ENCODE measurements at places on chromosomes 6 and 20.

- DNase-seq = no peak
Observed at GRCh38 chr6:31393932-31394331, 9.5 kb upstream of the MICA start.

- DNase-seq = no peak
Observed at GRCh38 chr6:41976794-41977484, 35.3 kb upstream of the CCND3 start.

DNA sequence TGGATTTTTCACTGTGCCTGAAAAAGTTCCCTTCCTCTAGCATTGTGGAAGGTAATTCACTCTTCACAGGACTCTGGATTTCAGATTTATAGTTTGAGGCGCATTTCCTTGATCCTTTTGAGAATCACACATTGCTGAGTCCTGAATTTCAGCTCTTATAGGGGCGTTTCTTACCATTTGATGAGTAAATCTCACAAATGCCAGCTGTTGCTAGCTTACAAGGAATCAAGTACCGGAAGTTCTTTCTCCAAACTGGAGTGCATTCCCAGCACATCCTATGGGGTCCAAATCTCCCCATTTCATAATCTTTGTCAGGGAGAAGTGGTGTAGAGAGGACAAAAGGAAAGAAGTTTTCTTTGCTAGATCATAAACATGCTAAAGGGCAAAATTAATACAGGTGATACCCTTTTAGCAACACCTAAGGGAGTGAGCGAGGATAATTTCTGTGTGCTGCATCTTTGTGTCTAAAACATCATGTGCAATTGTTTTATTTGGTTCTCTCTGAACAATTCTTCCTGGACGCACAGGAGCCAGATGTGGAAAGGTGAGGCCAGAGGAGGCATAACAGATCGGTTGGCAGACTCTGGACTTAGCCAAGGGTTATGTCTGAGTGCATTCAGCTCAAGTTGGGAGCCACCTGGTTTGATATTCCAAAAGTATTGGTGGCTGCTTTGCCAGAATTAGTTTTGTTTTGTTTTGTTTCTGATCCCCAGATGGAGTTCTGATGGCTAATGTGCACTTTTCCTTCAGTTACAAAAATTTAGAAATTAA, 37.4 kb upstream of the EYA2 start:
- no peak for DNase-seq

- no peak for DNase-seq
Observed at GRCh38 chr6:158497620-158498019, 62.3 kb upstream of the TMEM181 start.

DNA sequence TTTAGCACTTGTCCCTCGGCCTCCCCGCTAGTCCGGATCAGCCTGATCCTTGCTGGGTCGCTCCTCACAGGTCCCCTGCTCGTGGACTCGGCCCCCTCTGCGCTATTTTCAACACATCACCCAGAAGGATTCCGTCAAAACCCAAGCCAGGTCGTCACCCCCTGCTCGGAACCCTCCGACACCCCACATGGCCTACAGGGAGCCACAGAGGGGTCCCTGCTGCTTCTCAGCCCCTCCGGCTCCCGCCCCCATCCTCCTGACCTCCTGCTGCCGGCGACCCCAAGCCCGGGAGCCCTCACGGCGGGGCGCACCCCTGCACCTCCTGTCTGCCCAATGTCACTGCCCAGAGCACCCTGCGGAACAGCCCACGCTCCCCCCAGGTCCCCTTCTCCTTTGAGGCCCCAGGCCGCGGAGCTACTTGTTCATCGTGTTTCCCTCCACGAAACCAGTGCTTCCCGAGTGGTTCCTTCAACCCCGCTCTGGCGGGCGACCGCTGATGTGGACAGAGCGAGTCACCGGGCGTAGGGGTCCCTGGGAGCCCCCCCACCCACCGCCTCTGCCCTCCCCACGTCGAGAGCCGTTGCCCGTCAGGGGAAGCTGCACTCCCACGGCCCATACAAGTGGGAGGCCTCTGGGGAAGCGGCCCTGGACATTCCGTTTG, 638 bp upstream of the MYL9 start:
- no peak for DNase-seq

DNA sequence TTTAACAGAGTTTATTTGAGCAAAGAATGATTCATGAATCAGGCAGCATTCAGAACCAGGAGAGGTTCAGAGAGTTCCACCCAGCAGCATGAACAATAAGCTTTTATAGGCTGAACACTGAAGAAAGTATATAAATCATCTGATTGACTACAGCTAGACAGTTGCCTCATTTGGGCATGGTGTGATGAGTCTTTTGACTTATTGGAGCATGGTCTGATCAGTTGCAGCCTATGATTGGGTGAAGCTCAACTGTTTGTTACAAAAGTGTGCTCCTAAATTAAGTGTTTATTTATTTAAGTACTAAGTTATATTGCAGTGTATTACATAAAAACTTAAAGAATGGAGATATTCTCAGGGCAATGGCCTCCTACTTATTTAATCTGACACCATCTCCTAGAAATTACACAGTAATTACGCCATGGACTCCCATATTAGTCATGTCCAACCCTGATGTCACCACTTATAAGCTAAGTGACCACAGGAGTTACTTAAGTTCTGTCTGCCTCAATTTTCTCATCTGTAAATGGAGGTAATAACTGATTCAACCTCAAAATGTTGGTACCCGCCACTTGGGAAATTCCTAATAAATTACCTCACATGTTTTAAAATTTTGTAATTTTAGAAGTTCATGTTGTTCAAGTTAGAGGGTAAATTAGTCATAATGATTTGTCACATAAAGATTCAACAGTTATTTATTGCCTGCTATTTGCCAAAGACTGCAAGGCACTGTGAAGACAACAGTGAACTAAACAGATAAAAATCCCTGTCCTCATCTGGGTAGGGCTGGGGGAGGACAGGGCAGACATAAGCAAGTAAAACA, 15.2 kb upstream of the ROS1 start:
- no peak for DNase-seq

DNA sequence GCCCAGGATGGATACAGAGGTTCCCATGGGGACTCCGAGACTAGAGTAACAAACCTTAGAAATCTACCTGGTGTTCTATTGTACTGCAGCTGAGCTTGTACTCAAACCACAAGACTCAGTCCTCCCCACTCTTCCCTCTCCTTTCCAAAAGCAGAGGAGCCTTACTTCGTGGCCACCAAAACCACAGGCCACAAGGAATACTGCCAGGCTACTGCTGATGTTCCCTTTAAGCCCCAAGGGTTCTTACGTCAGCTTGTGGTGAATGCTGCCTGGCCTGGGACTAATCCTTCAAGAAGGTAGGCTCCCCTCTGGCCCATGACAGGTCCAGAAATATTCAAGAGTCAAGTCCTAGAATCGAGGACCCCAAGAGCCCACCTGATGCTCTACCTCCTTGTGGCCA, 10.5 kb upstream of the DEFB128 start:
- DNase-seq = no peak

DNA sequence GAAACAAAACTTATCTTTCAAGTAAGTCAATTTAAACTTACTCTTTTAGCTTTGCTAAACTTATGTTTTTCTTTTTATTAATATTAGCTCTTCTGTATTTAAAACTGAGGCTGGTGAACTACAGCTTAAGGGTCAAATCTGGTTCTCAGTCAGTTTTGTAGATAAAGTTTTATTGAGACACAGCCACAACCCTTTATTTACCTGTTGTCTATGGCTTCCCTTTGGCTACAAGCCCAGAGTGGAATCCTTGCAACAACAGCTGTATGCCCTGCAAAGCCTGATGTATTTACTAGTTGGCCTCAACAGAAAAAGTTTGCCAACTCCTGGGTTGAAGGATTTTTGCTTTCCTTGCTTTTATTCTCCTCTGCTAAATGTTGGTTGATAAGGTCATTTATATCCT, 491.4 kb upstream of the RNF217 start:
- DNase-seq = no peak

- no peak for DNase-seq
Observed at GRCh38 chr20:8254911-8255582, 123.0 kb downstream of the PLCB1 start.

GRCh38 chr20:4512891-4513550, 208.7 kb upstream of the PRND start:
- DNase-seq = no peak

DNA sequence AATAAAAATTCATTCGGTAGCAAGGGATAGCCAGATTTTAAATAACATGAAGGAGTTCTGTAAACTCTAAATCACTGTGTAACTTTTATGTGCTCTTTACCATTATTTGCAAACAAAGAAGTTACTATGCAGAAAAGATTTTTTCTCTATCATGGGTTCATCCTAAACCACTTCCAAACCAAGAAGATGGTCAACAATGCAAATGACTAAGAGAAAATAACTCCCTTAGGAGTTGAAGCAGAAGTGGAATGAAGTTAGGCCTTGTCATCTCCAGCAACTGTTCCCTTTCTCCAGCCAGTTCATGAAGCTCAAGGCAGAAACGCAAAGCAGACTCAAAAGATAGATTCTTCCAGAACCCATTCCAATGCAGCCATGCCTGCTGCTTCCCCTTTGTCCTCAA, 66.0 kb downstream of the MBOAT1 start:
- DNase-seq = no peak

DNA sequence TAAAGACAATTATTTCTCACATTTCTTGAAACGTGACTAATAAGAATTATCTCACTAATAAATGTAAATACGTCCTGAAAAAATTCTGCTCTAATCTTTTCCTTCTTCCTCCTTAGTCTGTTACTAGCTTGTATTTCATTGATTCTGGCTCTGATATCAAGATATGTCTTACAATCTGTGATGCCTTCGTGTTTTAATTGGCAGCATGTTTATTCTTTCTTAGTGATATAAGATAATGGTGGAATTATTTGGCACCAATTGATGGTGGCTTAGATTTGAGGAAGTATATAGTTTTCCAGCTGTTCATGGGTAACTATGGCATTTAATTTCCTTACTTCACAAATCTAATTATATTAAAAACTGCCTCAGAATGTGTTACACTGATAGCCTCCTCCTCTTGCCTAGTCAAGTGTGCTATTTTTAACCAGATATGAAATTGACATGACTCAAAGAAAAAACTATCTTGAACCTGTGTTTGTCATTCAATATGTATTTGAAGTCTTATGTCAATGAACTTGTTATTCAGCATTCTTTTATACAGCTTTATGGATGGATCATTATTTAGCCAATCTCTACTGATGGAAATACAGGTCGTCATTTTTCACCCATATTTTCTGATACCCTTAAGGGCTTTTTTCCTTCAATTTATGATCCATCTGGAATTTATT, 5.3 kb downstream of the CCNC start:
- no peak for DNase-seq

DNA sequence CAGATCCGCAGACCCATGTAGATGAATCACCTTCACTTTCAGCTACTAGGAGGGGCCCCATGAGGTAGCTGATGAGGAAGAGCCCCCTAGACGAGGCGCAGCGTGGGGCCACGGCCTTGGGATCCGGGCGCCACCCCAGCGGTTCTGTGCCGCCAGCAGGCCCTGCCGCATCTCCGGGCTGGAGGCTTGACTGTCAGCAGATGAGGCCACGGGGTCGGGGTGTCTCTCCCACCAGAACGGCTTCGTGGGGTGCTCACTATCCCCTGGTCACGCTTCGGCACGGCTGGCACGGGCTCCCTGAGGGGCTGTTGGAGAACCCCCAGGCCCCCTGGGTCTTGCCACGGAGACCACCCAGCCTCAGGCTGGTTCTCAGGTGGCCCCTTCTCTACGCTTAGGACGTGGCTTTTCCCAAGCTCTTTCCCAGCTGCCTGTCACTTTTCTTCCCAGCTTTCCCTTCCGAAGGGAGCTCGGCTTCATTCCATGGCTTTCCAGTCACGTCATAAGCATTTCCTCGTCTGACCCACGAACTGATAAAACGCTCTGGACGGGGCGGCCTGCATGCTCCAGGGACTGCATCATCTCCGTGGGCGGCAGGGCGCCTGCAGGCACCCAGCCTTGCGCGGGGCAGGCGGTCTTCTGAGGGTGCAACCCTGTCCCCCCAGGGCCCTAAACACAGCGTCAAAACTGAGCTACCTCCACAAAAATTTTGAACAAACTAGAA, 85.9 kb downstream of the THBS2 start:
- peak; percentile 95 for DNase-seq

DNA sequence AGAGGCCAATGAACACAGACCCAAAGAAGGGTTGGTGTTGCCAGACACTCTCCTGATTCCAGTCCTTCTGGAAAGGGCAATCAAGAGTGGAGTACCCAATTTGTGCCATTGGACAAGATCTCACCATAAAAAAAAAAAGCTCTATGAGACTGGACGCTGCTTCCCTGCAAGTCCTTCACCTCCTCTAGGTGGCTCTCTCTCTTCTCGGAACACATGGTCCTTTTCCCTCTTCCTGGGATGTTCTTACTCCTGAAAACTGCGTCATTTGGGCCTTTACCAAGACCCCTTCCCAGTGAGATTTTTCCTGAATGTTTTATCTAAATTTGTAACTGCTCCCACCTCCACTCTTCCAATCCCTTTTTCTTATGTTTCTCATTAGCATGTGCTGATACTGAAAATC, 280.8 kb downstream of the FOXA2 start:
- no peak for DNase-seq

DNA sequence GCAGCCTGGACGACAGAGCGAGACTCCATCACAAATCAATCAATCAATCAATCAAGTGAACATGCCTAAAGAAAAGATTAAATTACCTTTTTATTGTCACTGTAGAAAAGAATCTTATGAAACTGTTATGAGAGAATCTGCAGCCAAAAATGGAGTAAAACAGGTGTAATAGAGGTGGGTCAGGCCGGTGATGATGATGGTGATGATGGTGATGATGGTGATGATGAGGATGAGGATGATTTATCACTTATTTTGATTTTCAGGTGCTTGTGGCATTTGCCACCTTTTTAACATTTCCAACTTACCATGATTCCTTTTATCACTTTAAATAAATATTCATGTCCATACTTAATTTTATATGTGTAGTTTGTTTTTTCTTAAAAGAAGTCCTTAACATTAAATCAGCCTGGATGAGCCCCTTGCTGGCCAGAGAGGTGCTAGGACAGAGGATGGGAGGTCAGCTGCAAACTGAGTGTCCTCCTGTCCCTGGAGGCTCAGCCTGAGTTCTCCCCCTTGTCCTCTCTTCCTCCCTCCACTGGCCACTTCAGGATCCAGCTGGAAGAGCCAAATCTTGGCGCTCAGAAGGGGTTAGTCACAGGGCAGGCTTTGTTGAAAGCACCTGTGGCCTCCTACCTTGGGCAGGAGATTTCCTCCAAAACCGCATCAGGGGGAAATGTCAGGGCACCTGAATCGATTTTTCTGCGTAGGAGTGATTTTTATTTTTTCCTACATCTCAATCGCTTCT, 32.6 kb downstream of the SLC2A10 start:
- DNase-seq = no peak

GRCh38 chr6:132456700-132457143, 55.4 kb upstream of the MOXD1 start:
- no peak for DNase-seq

DNA sequence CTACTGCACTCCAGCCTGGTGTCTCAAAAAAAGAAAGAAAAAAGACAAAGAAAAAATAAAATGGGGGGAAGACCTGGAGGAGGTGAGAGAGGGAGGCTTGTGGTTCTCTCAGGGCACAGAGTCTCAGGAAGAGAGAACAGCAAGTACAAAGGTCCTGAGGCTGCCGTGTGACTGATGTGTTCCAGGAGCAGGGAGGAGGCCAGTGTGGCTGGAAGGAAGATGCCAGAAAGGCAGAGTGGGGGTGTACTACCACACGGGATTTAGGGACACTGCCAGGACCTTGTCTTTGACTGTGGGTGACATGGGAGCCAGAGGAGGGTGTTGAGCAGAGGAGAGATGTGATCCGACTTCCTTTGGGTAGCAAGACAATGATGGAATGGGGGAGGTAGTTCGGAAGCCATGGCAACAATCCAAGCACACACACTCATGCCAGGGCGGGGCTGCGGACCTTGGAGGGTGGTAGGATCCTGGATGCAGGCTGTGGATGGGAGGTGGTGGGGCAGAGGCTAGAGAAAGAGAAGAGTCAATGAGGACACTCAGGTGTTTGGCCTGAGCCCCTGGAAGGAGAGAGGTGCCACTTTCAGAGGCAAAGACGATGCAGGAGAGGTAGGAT, 136.4 kb upstream of the PTPN1 start:
- no peak for DNase-seq

Measured in coronary artery (tissue), 2 donors.